Mammary epithelial cell (primary cell): ENCODE measurements at places on chromosomes 7 and 10.

DNA sequence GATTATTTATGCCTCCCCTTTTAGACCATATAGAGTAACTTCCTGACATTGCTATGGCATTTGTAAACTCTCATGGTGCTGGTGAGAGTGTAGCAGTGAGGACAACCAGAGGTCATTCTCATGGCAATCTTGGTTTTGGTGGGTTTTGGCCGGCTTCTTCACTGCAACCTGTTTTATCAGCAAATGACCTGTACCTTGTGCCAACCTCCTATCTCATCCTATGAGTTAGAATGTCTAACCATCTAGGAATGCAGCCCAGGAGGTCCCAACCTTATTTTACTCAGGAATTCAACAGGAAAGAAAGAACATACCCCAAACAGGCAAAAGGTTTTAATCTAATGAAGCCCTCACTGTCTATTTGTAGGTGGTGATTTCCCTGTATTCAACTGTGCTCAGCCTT lies 205.4 kb upstream of the YAE1 start:
- DNase-seq, result no peak

DNA sequence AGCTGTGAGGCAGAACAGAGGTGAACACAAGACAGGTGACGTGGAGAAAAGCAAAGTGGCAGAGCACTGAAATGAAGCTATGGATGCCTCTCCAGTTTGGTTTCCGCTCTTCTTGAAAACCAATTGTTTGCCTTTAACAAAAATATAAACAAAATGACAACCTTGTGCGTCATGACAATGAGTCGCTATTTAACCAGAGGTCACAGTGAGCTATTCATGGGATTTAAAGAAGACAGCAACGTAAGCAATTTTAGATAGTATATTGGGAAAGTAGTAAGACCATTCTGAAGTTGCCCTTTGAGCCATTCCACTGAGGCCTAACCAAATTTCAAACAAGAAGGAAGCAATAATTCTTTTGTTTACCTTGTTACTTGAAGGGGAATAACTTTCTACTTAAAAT lies 15.2 kb upstream of the LRRTM3 start:
- DNase-seq, result no peak

DNA sequence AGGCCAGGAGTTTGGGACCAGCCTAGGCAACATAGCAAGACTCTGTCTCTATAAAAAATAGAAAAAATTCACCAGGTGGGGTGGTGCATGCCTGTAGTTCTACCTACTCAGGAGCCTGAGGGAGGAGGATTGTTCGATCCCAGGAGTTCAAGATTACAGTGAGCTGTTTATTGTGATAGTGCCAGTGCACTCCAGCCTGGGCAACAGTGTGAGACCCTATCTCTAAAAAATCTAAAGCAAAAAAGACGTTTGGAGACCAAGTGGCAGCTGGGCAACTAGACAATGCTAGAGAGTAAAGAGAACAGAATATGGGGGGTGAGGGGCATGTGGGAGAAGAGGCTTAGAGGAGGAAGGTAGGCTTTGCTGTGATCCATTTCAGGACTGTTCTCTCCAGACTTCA lies 1.4 kb downstream of the PDSS1 start:
- DNase-seq, result no peak

DNA sequence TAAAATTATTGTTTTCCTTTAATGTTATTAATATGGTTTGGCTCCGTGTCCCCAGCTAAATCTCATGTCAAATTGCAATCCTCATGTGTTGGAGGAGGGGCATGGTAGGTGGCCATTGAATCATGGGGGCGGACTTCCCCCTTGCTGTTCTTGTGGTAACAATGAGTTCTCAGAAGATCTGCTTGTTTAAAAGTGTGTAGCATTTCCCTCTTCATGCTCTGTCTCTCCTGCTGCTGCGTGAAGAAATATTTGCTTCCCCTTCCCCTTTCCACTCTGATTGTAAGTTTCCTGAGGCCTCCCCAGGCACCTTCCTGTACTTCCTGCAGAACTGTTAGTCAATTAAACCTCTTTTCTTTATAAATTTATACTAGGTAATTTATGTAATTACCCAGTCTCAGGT lies 27.5 kb downstream of the VIM start:
- no peak for DNase-seq

DNA sequence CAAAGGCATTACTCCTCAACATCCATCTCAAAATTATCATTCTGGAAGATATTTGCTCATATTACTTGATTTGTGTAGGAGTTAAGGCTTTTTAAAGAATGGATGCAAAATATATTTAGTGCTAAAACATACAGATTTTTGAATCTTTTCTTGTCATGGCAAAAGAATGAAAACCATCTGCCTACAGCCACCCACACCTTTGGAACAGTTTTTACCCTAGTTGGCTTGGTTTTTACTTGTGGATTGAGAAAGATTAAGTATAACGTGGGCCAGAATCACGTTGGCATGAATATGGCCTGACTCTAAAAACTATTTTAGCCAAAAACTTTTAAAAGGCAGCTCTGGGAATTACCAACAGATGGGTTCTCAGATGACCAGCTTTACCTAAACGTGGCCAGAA lies 128.2 kb downstream of the SPAG6 start:
- DNase-seq, result no peak

DNA sequence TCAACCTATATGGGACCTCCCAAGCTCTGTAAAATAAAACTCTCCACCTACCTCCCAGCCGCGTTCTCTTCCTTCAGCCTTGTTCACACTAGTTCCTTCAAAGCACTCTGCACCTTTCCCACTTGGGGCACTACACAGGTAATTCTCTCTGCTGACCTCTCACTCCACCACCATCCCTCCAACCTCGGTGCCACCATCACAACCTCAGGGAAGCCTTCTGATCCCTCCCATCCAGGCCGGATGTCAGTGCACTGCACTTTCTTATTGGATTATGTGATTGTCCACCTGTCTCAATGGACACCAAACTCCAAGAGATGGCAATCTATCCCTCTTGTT lies 7.0 kb downstream of the LARP4B start:
- no peak for DNase-seq

- DNase-seq, result no peak
These were observed 8.6 kb downstream of the BCAP29 start for GRCh38 chr7:107588529-107589130.
